ENCODE measurements at places on chromosomes 7 and 10.

GRCh38 chr7:141421306-141421705 lies 129.9 kb upstream of the AGK start:
- DNase-seq = no peak

DNA sequence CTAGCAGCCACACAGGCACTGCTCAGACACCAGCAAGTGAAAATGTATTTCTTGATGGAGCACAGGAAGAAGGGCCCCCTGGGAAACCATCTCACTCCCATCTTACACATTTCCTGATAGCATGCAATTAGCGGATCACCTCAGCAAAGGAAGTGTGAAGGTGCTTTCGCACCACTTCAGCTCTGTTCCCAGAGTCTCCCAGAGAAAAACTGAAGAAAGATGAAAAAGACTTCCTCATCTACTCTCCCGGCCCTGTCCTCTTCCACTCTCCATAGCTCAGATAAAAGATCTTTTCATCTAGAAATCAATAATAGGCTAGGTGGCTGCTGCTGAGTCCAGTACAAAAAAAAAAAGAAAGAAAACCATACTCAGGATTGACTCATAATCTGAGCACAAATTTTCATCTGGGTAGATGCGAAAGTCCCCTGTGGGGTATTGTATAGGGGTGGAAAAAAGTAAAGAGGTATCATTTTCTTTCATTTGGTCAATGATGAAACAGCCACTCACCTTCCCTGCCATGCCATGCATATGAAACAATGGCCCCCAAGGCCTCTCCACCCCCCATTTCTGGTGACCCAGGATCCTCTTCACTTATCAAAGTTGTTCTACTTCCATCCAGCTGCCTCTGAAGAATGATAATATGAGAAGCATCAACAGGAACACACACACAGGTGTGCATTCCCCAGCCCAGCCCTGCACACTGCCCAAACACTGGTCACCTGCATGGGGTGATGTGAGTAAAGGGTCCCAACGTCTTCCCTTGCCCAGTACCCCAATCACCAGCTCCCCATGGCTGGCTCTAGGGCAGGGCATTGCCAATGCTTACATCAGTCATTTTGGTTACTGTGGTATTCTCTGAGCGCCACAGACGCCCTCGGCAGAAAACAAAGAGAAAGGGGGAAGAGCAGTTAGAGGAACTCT lies 48.8 kb upstream of the DGKI start:
- DNase-seq = no peak

GRCh38 chr10:87750001-87750671 lies 67.9 kb downstream of the ATAD1 start:
- no peak for DNase-seq

- no peak for DNase-seq
These were observed 991.5 kb downstream of the NRG3 start for GRCh38 chr10:82866424-82867020.

- no peak for DNase-seq
These were observed 87.3 kb upstream of the KAT6B start for GRCh38 chr10:74738985-74739567.

DNA sequence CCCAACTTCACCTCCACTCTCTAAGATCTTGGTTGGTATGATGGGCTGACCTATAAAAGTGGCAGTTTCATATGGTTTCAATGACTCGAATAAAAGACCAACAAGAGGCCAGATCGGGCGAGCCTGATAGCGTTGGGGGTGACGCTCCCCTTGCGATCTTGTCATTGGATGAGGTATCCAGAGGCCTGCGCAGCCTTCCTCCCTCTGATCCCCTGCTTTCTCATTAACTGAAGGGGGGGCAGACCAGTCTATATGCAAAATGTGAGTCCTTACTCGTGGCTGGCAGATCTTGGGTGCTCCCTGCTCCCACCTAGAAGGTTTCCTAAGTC lies 937 bp upstream of the COBL start:
- DNase-seq = no peak

GRCh38 chr7:107659666-107660065 lies 962 bp upstream of the SLC26A4 start:
- no peak for DNase-seq

- DNase-seq = no peak
These were observed 235.4 kb downstream of the KIAA1217 start for GRCh38 chr10:24444337-24444736.

- DNase-seq = no peak
These were observed 642.1 kb upstream of the GALNT17 start for GRCh38 chr7:70489813-70490212.

DNA sequence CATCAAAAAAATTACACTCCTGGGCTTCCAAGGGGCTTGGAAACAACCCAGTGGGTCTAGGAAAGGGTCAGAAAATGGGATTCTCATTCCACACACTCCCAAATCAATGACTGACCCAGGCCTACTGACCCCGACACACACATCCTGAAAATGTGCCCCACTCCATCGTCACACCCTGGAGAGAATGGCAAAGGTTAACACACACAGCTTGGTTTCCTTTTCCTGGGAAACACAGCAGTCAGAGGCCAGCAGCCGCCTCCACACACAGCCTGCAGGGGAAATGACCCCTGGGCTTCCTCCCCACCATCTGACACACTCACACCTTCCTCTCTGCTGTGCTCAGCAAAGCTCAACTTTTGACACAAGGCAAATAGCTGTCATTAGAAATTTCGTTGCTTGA lies 42.9 kb downstream of the SH3PXD2A start:
- DNase-seq = no peak

- no peak for DNase-seq
These were observed 47.7 kb downstream of the RASGEF1A start for GRCh38 chr10:43218951-43219837.

GRCh38 chr7:131945313-131945911 lies 389.0 kb upstream of the PODXL start:
- DNase-seq = no peak

GRCh38 chr7:47887016-47887640 lies 61.1 kb downstream of the PKD1L1 start:
- DNase-seq = no peak

DNA sequence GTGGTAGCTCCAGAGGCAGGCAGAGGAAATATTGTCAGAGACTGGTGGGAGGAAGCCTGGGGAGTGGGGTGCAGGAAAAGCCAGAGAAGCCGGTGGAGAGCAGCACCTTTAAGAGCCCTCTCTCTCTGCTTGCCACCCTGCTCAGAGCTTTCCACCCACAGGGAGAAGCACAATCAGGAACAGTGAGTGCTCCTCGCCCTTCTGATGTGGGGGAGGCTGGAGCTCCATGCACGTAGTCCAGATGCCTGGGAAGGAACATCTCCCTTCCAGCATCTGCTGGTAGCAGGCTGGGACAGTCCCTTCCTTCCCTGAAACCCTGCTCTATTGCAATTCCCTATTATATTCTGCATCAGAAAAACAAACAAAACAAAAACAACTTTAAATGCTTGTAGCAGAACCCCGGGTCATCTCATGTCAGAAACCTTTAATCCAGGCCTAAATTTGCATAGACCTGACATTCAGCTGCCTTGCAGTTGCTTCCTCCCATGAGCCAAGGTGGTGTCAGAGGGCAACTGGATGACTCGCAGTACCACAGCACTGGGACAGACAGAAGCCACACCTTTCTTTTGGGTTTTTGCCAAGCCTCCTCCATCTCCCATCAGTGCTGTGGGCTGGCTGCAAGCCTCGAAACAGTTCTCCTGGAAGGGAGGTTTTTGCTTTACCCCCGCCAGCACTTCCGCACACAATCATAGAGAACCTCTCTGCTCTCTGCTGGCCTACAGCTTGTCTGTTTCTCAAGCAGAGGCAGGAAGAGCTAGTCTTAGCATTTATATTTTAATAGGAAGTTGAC lies 13.1 kb downstream of the AVPI1 start:
- DNase-seq = no peak

GRCh38 chr10:27611744-27612550 lies 107.8 kb downstream of the RAB18 start:
- no peak for DNase-seq

GRCh38 chr7:1127001-1127400 lies 33.0 kb downstream of the ZFAND2A start:
- DNase-seq = peak; percentile 35

DNA sequence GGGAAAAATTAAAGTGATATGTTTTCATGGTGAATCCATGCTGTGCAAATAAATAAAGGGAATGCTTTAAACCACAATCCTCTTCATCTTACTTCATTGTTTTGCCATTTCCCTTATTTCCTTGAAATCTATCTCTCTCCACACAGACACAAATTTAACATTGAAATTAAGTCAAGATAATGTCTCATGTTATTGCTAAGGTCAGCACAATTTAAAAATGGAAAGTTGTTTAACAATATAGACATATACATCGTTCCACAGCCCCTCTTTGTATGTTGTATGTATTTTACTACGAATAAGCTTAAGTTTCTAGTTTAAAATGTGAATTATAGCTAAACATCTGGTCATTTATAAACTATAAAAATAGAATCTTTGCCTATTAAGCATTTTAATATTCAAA lies 256.9 kb downstream of the PLXDC2 start:
- no peak for DNase-seq

GRCh38 chr10:116241642-116242410 lies 31.2 kb downstream of the GFRA1 start:
- DNase-seq = no peak

- no peak for DNase-seq
These were observed 287.9 kb upstream of the PODXL start for GRCh38 chr7:131844369-131844768.

DNA sequence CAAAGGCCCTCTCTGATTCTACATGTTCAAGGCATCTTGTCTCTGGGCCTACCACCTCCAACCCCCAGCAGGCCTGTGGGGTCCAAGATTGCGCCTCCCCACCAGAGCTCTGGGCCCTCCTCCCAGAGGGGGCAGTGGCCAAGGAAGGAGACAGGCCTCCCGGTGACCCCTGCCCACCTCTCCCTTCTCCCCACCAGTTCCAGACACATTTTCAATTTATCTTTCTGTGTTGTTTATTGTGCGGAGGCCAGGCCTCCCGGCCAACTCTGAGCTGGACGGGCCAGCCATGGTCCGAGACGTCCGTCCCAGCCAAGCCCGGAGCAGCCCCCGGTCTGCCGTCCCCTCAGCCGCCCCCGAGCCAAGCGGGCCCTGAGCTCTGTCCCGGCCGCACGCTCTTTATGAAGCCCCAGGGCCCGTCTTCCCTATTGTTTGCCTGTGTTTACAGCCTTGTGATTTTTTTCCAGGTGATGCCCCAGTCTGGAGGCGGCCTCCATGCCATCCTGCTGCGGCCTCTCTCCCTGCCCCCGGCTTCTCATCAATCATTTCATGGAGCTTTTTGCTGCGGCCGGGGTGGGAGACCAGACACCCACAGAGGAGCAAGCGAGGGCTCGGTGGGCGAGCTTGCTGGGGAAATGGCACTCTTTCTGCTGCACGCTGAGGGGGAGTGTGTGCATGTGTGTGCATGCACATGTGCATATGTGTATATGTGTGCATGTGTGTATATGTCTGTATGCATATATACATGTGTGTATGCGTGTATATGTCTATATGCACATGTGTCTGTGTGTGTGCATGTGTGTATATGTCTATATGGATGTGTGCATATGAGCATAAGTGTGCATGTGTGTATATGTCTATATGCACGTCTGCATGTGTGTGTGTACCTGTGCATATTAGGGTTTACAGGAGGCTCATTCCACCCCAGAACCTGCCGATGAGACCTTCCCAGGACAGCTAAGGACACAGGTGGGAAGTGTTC lies 52.7 kb upstream of the ELN start:
- DNase-seq = peak; percentile 39

DNA sequence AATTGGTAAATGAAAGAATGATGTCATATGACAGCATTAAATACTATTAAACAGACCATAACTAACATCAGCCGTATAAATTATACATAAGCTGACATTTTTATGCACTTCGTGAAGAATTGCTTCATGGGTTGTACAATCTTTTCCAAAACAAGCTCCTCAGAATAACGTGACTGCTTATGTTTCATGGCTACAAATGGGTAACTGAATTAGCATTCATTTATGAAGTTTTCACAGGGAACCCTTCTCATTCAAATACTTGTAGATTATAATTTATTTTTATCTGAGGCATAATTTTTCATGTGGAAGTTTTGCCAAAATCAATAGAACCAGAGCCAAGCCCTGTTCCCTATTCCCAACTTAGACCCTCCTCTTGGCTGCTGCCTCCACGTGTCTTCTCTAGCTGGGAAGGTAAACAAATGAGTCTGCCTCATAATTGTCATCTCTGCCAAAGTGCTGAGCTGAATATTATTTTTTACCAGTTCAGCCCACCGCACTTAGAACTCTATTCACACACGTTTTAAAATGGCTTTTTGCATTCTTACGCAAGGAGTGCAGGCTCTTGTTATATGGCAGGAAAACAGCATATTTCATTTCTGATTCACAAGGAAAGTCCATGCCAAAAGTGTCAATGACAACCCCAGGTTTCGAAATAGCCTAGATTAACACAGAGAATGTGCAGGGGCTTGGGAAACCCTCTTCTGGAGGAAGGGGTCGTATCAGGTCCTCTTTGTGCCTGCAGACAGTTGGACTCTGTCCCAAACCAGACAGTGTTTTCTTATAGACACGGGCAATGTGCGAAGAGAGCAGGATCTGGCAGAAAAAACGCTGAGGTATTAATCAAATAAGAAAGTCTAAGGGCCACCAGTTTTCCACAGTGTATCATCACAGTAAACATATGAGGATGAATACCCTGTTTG lies 370.7 kb upstream of the MGMT start:
- no peak for DNase-seq

DNA sequence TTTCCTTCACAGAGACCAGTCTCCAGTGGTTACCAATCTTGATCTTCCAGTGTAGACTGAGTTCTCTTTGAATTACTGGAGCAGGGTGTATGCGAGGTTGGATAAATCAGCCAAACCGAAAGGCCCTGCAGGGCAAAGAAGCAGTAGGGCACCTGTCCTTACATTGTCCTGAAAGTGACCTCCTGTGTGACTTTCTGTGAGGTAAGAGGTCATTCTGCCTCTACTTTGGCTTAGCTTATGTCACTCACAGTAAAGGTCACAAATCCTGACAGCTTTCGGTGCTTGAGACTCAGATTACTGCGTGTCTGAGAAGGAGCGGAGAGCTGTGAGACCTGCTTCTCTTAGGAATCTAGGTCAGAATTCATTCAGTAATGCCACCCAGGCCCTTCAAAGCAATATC lies 252.7 kb upstream of the ETV1 start:
- no peak for DNase-seq

- no peak for DNase-seq
These were observed 111.8 kb downstream of the JAZF1 start for GRCh38 chr7:28068811-28069216.

GRCh38 chr10:28580825-28581224 lies 47.9 kb downstream of the WAC start:
- DNase-seq = no peak

DNA sequence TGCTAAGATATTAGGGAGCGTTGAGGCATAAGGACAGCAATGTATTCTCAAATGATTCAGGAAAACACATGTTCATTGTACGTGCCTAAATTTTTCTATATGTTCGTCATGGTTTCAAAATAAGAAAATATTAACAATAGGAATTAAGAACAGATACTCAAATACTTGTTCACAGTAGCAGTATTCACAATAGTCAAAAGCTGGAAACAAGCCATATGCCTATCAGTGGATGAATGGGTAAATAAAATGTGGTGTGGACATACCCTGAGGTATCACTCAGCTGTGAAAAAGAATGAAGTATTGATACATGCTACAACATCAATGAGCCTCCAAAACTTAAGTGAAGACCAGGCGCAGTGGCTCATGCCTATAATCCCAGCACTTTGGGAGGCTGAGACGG lies 84.7 kb upstream of the PTER start:
- DNase-seq = no peak

GRCh38 chr7:2717293-2718261 lies 29.6 kb downstream of the AMZ1 start:
- no peak for DNase-seq

- no peak for DNase-seq
These were observed 210.9 kb downstream of the DGKB start for GRCh38 chr7:14691597-14692203.

GRCh38 chr7:91270372-91270771 lies 6.1 kb downstream of the FZD1 start:
- DNase-seq = no peak

Measured in breast epithelium (tissue), 4 donors.